Erythroblast (primary cell): ENCODE measurements at places on chromosomes 3 and 15.
A peak's percentile ranks its signal among the peaks of the same experiment; 100 is the strongest.

DNA sequence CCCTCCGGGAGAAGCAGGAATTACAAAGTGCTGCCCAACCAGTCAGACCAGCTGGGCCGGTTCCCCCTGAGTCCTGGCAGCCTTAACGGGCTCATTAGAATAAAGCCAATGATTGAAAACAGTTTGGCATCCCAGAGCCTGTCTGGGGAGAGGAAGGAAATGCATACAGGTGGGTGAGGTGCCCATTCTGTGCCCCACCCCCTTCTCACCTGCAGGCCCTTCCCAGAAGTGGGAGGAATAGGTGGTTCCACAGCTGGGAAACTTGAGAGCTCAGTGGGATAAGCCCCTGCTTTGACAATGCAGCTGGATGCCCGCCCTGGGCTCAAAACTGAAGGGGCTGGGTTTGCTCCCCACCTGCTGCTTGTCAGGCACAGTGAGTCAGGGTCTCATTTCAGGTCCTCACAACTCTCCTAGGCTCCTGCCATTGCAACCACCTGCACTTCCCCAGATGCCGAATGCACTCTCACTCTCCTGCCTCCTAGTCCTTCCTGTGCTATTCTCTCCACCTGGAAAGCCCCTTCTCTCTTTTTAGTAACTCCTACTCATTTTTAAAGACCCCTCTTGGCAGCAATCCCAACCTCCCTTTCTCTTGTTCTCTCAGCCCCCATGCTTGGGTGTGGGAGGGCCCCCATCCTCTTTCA lies 5.5 kb upstream of the BUB1B start:
- DNase-seq = no peak

DNA sequence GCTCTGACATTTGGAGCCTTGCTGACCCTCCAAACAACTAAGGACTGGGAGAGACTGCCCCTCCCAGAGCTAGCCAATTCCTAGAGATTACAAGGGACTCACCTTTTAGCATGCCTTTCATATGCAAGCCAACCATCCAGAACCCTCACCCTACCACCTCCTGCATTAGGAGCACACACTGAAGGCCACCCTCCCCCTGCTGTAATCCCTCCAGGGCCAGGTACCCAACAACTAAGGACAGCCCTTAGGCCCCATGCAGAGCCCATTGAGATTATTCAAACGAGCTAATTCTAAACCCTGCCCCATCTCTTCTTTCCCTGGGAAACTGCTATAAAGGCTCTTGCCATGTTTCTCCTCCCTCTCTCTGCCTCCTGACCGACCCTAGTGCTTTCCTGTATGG lies 352.6 kb downstream of the ERC2 start:
- no peak for DNase-seq

GRCh38 chr3:119558626-119559317 lies 642 bp downstream of the CD80 start:
- no peak for DNase-seq

- no peak for DNase-seq
Observed at GRCh38 chr3:71809321-71810026, 24.5 kb upstream of the PROK2 start.

GRCh38 chr3:122092460-122093165 lies 37.5 kb downstream of the CD86 start:
- DNase-seq = peak; percentile 35

DNA sequence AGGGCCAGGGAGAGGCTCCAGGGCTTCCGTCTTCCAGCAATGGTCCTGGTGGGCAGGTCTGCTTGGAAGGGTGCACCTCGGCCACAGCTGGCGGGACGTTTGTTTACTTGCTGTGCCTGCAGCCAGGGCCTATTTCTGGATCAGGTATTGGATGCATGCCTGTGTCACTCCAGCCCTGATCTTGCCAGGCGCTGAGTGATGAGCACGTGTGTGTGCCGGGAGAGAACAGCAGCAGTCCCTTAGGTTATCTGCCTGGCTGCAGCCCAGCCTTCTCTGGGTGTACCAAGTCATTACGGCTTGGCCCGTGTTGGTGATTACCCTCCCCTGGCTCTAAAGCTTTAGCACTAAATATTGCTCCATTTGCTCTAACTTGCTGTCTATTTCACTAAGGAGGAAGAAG lies 14.9 kb downstream of the CCDC32 start:
- DNase-seq = peak; percentile 33
